Daoy (cell line): ENCODE measurements at places on chromosomes 1 and 21. TPM values are rescaled to one million over a fixed set of nuclear protein-coding genes. Genes with fewer than 3 reads are reported as not detected.

DNA sequence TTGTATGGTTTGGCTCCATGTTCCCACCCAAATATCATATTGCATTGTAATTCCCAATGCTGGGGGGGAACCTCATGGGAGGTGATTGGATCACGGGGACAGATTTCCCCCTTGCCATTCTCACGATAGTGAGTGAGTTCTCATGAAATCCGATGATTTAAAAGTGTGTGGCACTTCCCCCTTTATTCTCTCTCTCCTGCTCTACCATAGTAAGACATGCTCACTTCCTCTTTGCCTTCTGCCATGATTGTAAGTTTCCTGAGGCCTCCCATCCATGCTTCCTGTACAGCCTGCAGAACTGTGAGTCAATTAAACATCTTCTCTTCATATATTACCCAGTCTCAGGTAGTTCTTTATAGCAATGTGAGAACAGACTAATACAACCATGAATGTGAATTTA lies 211.6 kb upstream of the NR5A2 start:
- no peak for DNase-seq

DNA sequence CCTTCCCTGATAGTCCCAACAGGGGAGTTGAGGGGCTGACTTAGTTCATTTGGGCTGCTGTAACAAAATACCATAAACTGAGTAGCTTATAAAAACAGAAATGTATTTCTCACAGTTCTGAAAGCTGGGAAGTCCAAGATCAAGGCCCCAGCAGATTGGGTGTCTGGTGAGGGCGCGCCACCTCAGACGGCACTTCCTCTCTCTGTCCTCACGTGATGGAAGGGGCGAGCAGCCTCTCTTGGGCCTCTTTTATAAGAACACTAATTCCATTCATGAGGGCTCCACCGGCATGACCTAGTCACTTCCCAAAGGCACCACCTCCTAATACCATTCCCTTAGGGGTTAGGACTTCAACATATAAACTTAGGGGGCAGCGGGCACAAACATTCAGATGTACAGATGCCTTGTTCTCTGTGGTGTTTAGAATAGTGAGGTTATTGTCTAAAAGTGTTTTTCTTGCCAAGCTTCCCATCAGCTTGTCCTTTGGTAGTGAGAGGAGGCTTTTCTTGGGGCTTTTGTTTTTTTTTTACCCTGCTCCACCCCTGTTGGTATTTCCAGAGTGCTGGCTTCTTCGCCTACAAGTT lies 20.3 kb downstream of the NIPAL3 start:
- no peak for DNase-seq

GRCh38 chr1:162885265-162885664 lies 24.3 kb upstream of the CCDC190 start:
- DNase-seq = no peak

FCAMR gene
- not detected in 2 replicates for total RNA-seq

GRCh38 chr21:45219517-45219916 lies 68.2 kb downstream of the POFUT2 start:
- DNase-seq = no peak

GRCh38 chr1:182955596-182956588 lies 2.9 kb upstream of the SHCBP1L start:
- peak; percentile 83 for DNase-seq

CD84 gene
- total RNA-seq = not detected in 2 replicates

GRCh38 chr1:37513795-37514349 lies 694 bp downstream of the MEAF6 start:
- DNase-seq = peak; percentile 32

SPRR2A gene
- not detected in 2 replicates for total RNA-seq

GRCh38 chr1:25568834-25569596 lies 25.6 kb downstream of the LDLRAP1 start:
- DNase-seq = peak; percentile 96

DNA sequence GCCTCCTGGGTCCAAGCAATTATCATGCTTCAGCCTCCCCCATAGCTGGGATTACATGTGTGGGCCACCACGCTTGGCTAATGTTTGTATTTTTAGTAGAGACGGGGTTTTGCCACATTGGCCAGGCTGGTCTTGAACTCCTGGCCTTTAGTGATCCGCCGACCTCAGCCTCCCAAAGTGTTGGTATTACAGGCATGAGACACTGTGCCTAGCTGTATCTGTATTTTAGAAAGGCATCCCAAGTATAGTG lies 69.3 kb downstream of the NKAIN1 start:
- DNase-seq = no peak

DNA sequence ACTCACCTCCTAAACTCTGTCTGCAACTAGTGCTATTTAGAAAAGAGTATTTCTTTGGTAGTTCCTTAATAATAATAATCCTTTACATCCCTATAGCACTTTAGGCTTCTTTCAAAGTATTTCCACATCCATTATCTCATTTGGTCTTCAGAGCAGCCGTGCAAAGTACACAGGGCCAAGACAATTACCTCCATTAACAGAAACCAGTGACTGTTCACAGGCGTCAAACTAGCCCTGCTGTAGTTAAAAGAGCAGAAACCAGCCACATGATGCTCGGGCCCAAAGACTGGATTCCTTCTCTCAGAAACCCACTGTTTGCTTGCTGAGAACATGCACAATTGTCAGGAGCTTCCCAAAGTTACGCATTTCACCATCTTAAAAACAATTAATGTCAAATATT lies 396.0 kb upstream of the DAB1 start:
- no peak for DNase-seq

GRCh38 chr1:190226006-190226405 lies 251.7 kb downstream of the BRINP3 start:
- DNase-seq = no peak

ELF3 gene
- 7.0 and 9.9 TPM in 2 replicates for total RNA-seq

- DNase-seq = no peak
Measured at GRCh38 chr1:29388170-29388569, 151.8 kb downstream of the PTPRU start.

DNA sequence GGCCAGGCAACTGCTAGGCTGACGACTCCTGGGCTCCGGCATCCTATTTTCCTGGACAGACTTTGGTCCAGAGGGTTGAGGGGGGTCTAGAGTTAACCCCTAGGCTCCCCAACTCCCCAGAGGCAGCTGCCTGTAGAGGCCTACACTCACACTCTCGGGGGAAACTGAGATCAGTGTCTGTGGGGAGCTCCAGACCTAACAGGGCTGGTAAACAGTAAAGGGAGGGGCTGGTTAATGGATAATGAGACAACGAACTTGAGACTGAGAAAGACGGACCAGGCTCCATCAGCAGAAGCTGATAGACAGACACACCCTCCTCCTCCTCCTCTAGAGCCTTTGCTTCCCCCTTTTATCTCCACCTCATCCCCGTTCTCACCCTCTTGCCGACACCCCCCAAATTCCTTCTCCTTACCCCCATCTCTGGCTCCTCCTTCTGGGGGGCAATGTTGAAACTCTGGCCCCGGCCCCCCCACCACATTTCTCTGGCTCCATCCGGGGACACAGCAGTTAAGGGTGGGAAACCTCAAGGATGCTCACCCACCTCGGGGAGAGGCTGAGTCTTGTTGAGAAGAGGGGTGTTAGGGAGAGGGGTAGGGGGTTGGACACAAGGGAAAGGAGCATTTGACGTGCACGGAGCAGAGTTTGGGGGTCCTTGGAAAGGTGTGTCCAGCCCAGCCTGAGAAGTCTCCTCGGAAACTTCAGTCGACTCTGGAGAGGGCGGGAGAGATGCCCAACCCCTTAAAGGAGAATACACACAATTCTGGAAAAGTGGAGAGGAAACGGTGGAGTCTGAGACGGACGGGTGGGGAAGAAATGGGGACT lies at the start of gene MTMR11:
Gene MTMR11 (minus strand): TSS at position 710 of the 822 bp plus-strand sequence. CDS start 232 bp downstream, at position 478.
- DNase-seq = peak; percentile 42

ATP8B2 gene
- total RNA-seq = 31.6 and 41.7 TPM in 2 replicates

- DNase-seq = peak; percentile 76
Measured at GRCh38 chr1:160206036-160206389, 829 bp downstream of the PEA15 start.

- DNase-seq = peak; percentile 72
Measured at GRCh38 chr1:37478890-37479254, 4.5 kb downstream of the ZC3H12A start.

DNA sequence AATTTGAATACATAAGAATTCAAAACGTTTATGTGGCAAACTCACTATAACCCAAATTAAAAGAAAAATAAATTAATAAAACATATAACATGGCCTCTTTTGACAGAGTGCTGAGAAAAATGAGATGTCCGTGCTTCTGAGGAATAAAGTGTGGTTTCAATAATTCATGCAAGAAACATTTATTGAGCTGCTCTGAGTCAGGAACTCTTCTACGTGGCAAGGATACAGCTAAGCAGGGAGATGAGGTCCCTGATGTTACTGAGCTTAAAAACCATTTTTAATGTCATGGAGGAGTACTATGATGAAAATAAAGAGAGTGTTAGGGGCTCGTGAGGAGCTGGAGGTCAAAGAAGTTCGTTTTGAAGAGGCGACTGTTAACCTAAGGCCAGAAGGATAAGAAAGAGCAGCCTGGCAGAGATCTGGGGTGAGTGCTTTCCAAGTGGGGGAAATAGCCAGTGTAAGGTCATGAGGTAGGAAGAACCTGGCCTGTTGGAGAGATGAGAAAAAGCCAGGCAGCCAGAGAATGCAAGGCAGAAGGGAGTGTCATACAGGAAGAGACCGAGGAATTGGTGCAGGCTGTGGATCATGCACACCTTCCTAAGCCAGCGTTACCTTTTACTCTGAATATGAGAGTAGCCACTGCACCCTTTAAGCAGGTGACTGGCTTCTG lies 182.2 kb upstream of the DUSP10 start:
- DNase-seq = no peak

GRCh38 chr1:221794079-221794670 lies 52.3 kb upstream of the DUSP10 start:
- DNase-seq = peak; percentile 75

GRCh38 chr1:211633524-211633846 lies 41.9 kb downstream of the NEK2 start:
- DNase-seq = no peak

KCNE2 gene
- not detected in 2 replicates for total RNA-seq

GRCh38 chr1:200784576-200784975 lies 45.9 kb downstream of the CAMSAP2 start:
- no peak for DNase-seq

- DNase-seq = no peak
Measured at GRCh38 chr1:226666692-226667091, 72.4 kb downstream of the ITPKB start.

- no peak for DNase-seq
Measured at GRCh38 chr1:243471026-243471685, 215.3 kb downstream of the SDCCAG8 start.

GRCh38 chr1:117686907-117687306 lies 81.1 kb downstream of the TENT5C start:
- DNase-seq = no peak

DNA sequence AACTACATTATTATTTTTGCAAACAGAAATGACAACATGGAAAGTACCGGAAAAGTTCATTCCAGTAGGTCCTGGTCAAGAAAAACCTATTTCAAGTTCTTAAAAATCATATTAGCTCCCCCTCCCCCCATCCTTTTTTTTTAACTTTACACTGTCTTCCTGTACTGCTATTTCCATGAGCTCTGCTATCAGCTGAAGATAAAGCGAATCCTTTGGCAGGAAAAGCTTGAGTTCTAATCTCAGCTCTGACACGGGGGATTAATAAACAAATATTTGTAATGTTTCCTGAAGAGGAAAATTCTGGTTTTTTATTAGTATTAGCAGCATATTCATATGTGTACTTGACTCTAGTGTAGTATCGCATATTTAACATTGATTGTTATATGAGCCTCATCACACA lies 190.7 kb upstream of the ESRRG start:
- DNase-seq = no peak

DNA sequence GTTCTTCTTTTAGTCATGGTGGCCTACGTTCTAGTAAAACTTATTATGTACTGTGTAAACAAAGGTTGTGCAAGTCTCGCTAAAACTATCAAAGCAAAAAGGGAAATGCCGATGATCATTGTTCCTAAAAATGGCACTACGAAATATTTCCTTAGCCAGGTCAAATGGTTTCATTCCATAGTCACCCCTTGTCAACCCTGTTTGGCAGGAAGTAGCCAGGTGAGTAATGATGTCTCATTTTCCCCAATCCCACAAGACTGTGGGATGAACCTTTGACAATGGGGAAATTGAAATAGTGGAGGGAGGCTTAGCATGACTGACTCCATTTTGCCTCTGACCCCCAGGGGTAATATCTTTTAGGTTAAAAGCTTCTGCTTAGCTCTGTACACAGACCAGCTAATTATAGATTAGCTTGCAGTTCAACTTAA lies 5.6 kb upstream of the REN start:
- DNase-seq = peak; percentile 74

GRCh38 chr1:207921321-207921720 lies 10.4 kb upstream of the CD34 start:
- no peak for DNase-seq

DNA sequence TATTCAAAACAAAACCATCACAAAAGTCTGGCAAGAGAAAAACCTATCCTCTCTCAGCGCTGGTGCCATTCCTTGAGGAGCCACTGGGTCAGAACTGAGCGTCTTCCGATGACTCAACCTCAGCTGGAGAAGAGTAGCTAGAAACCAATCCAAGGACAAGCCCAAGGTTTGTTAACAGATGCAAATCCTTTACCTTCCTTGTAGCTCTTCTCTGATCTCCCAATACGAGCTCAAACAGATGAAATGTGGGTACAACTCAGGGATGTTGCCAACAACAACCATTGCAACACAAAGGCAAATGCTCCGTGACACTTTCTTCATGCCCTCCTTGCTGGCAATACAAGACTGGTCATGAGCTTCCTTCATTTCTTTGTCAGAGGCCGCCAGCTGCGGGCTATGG lies 337.1 kb downstream of the SIPA1L2 start:
- no peak for DNase-seq

DNA sequence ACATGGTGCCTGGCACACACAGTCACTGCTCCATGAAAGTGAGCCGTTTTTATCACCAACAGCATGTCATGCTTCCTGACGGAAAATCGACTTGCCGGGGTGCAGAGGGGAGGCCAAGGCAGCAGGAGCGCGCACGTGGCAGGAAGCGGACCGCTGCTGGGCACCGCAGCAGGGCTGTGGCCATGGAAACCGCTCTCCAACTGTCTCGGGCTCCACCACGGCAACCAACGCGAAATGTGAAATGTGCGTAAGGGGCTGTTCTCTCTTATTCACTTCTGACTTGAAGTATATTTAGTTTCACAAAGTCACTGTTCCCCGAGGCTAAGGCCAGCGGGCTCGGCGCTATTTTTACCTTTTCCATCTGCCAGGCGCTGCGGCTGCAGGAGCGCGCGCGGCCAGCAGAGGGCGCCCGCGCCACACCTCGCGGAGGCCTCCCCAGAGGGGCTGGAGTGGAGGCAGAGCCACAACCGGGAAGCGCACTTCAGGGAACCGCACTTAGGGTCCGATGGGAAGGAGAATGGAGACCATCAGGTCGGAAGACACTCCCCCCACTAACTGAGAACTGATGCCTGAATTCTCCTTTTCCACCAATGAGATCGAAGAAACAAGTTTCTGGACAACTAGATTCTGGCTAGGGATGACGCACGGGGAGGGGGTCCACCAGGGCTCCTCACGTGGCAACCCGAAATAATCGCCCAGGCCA lies 19.7 kb downstream of the RCC2 start:
- peak; percentile 72 for DNase-seq

GRCh38 chr1:110172001-110172400 lies 21.7 kb downstream of the SLC6A17 start:
- no peak for DNase-seq
